ENCODE measurements at places on chromosomes 2 and 18. TPM values are rescaled to one million over a fixed set of nuclear protein-coding genes. Genes with fewer than 3 reads are reported as not detected.
A peak's percentile ranks its signal among the peaks of the same experiment; 100 is the strongest.

TMEM200C gene
- under 0.01 TPM for total RNA-seq

TGFA gene
- total RNA-seq: 1.8 TPM

LANCL1 gene
- total RNA-seq: 16.4 TPM

- no peak overlapping the region for H3K4me3 ChIP-seq
- H3K27ac ChIP-seq: no peak overlapping the region
- H3K27me3 ChIP-seq: no peaks in the 10 kb centered on the region
- no peak for DNase-seq
- no peaks in the 10 kb centered on the region for H3K4me1 ChIP-seq
- no peaks in the 10 kb centered on the region for H3K36me3 ChIP-seq
These were observed 42.8 kb upstream of the LDLRAD4 start for GRCh38 chr18:13175754-13176210.

CRYBA2 gene
- total RNA-seq: not detected

GRCh38 chr2:83594241-83595120 lies 864.6 kb downstream of the SUCLG1 start:
- no peak overlapping the region for H3K4me3 ChIP-seq
- H3K36me3 ChIP-seq: no peaks in the 10 kb centered on the region
- no peaks in the 10 kb centered on the region for H3K27me3 ChIP-seq
- no peak overlapping the region for H3K27ac ChIP-seq
- H3K4me1 ChIP-seq: no peaks in the 10 kb centered on the region

KCNJ13 gene
- not detected for total RNA-seq

DNA sequence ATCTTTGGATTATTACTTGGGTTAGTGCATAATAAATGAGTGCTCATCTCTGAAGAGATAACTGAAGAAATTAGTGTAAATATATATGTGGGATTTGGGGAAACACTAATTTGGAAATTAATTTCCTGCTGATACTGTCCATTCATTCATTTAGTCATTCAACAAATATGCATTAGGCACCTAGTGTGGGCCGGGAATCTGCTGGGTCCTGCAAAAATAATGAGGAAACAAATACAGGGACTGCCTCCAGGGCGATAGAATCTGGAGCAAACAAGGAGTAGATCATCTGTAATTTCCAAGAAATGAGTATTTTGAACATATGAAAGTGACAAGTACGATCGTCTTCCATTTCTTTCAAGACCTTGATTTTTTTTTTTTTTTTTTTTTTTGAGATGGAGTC lies 203.7 kb upstream of the LYPD1 start:
- no peak for DNase-seq
- H3K4me1 ChIP-seq: no peaks in the 10 kb centered on the region
- H3K4me3 ChIP-seq: no peak overlapping the region
- H3K27me3 ChIP-seq: no peaks in the 10 kb centered on the region
- H3K27ac ChIP-seq: no peak overlapping the region

DNA sequence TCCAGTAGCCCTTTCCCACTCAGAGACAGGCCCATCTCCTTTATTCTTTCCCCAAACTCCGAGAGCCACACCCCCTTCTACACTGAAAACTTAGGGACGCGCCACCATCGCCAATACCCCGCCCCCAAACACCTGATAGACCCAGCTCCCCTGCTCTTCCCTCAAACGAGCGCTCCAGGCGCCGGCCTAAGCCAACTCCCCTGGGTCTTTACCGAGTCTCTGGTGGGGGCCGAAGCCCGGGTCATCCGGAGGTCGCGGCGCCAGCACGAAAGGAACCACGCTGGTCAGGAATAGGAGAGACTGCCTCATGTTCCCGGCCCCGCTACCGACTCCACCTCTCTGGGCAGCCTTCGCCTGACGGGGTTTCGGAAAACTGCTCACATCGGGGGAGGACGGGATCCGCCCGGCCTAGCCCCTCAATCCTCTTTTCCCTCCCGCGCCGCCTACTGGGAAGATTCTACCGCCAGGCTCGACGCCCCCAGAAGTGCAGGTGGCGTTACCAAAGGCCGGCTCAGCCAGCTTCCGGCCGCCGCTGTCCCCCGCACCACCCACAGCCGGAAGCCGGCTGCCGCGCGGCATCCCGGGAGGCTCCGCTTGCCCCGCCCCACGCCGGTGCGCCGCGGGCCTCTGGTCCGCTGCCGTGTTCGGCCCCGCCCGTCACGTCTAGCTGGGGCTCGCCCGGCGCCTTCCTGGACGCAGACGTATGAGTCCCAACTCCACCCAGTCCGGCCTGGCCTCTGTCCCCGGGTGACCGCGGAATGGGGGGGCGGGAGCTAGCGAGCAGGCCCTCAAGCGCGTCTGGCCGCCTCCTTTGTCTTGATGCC lies at the start of gene ADAM17:
Gene ADAM17 (minus strand): TSS at position 534 of the 824 bp plus-strand sequence. CDS start 225 bp downstream, at position 309.
- H3K4me1 ChIP-seq: peaks cover 15% of the 10 kb centered on the region
- peak; percentile 99 for DNase-seq
- peak within 1 kb of the TSS; percentile 66 for H3K4me3 ChIP-seq
- H3K27me3 ChIP-seq: no peaks in the 10 kb centered on the region
- H3K36me3 ChIP-seq: no peaks in the 10 kb centered on the region

DNA sequence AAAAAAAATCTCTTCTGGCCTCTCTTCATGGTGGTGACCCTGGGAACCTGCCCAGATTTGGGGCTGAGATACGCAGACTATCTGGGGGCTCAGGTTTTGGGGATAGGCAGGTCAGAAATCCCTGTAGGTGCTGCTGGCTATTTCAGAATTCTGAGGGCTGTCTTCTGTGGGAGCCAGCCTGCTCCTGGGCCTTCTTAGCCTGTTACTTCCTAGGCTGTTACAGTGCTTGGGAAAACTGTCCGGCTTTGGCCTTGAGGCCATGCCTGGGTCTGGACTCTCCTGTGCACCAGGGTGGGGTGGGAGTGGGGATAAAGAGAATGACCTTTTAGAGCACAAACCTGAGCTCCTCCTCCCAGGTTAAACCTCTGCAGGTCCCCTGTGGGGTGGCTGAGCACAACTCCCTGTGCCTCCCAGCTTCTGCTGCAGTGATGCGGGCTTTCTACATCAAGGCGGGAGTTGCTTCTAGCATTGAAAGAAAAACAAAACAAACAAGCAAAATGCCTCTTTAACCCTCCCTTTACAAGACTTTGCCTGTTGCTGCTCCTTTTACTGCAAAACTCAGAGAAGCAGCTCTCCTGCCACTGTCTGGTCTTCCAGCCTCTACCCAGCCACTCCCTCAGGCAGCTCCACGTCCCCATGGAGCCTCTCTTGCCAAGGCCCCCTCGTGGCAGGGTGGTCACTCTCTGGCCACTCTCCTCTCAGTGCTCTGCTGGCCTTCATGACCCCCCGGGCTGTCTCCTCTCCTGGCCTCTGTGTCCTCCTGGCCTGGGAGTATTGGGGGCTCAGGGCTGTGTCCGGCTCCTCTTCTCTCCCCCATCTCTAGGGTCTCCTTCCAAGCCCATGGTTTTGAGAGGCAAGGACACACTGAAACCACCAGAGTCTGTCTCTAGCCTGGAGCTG lies 293.0 kb upstream of the HS6ST1 start:
- no peaks in the 10 kb centered on the region for H3K4me1 ChIP-seq
- DNase-seq: no peak
- no peak overlapping the region for H3K27ac ChIP-seq
- no peak overlapping the region for H3K4me3 ChIP-seq

GKN2 gene
- 0.75 TPM for total RNA-seq

DNA sequence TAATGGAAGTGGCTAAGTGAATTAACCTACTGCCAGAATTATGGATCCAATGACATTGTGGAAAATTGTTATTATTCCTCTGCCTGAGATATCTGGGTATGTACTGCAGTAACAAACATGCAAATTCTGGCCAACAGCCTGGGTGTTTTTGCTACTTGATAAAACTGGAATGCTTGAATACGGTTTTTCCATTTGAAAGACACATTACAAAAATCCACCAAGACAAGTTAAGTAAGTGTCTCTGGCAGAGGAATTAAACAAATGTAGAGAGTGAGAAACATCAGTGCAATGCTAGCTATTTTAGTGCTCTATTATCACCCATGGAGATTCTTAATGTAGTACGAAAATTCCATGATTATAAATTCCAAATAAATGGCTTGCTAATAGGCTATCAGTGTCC lies 312.4 kb upstream of the MEIS1 start:
- H3K4me1 ChIP-seq: no peaks in the 10 kb centered on the region
- no peak overlapping the region for H3K4me3 ChIP-seq
- no peaks in the 10 kb centered on the region for H3K36me3 ChIP-seq
- no peak overlapping the region for H3K27ac ChIP-seq
- H3K27me3 ChIP-seq: no peaks in the 10 kb centered on the region
- DNase-seq: no peak

GRCh38 chr2:84327645-84328249 lies 131.3 kb downstream of the SUCLG1 start:
- no peak overlapping the region for H3K4me3 ChIP-seq
- no peaks in the 10 kb centered on the region for H3K4me1 ChIP-seq
- H3K36me3 ChIP-seq: no peaks in the 10 kb centered on the region
- H3K27me3 ChIP-seq: no peaks in the 10 kb centered on the region
- no peak for DNase-seq
